CD4-positive, alpha-beta T cell treated with Interleukin-17A for 1 hour (primary cell): ENCODE measurements at places on chromosomes 1 and 21.

- no peak for DNase-seq
Measured at GRCh38 chr1:86085741-86086409, 70.7 kb downstream of the COL24A1 start.

DNA sequence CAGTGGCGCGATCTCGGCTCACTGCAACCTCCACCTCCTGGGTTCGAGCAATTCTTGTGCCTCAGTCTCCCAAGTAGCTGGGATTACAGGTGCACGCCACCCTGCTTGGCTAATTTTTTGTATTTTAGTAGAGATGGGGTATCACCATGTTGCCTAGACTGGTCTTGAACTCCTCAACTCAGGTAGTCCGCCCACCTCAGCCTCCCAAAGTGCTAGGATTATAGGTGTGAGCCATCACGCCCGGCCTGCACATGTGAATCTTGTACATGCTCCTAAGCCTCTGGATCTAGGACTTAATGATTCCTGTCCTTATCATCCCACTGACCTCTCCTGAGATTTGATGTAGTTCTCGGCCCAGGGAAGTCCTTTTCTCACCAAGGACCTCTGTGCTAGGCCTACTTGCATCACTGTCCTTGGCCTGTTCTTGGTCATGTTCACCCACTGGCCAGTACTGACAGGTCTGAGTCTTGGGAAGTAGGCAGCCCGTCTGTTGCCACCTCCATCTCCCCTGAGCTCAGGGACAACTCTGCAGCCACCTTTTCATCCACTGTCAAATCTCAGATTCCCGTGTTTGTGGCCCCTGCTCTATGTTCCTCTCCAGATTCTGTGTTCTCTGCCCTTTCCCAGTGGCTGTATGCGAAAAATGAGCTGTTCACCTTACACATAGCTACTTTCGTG, 9.4 kb downstream of the HYI start:
- no peak for DNase-seq

- no peak for DNase-seq
Measured at GRCh38 chr1:182707122-182707521, 22.7 kb upstream of the RGS8 start.

- DNase-seq: peak; percentile 27
Measured at GRCh38 chr1:198598796-198599321, 40.0 kb upstream of the PTPRC start.

GRCh38 chr1:43537423-43538142, 6.9 kb downstream of the PTPRF start:
- DNase-seq: no peak

GRCh38 chr1:116581323-116581885, 10.6 kb upstream of the CD58 start:
- DNase-seq: no peak

- peak; percentile 6 for DNase-seq
Measured at GRCh38 chr1:219812491-219813203, 115.7 kb downstream of the SLC30A10 start.
